ENCODE measurements at places on chromosomes 13 and 19.

DNA sequence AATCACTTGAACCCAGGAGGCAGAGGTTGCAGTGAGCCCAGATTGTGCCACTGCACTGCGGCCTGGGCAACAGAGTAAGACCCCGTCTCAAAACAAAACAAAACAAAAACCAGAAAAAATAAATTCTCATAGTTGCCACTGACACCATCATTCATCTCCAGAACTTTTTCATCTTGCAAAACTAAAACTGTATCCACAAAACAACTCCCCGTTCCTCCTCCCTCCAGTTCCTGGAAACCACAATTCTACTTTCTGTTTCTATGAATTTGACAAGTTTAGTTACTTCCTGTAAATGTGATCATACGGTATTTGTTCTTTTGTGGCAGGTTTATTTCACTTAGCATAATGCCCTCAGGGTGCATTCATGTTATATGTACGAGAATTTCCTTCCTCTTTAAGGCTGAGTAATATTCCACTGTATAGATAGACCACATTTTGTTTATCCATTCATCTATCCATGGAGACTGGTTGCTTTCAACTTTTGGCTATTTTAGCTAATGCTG is 13.2 kb upstream of the ADGRE5 start:
- no peak for DNase-seq

DNA sequence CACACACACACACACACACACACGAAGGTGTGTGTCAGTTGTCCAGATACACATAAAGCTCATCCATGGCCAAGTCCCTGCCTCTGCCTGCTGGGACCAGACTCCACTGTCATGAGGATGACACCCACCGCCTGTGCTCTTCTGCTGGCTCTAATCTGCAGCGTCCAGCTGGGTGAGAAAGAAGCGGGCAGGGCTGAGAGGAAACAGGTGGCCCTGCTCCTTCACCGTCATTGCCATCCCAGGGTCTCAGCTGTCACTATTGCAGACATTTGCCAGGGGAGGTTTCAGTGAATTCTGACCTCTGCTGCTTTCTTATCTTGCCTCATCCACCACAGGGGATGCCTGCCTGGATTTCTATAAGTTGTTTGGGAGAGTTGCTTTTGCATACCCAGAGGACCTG is 31.4 kb downstream of the SCGB2B2 start:
- no peak for DNase-seq

DNA sequence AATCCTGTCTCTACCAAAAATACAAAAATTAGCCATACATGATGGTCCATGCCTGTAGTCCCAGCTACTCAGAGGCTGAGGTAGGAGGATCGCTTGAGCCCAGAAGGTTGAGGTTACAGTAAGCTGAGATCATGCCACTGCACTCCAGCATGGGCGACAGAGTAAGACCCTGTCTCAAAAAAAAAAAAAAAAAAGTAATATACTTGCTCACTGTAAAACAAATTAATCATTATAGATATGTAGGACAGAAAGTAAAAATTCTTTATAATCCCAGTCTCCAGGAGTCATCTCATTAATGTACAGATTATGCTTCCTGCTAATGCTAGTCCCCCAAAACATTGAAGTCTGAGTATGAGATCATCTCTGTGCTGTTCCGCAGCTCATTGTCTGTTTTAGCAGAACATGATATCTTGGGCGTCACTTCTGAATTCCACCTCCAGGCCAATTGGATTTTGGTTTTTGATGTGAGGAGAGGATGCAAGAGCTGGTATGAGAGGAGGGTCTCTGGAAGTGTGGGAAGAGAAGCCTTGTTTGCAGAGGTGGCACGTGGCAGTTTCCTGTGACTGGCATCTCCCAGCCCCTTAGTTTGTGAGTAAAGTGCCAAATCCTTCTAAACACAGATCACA is 75.4 kb upstream of the NPAS1 start:
- DNase-seq, result no peak

DNA sequence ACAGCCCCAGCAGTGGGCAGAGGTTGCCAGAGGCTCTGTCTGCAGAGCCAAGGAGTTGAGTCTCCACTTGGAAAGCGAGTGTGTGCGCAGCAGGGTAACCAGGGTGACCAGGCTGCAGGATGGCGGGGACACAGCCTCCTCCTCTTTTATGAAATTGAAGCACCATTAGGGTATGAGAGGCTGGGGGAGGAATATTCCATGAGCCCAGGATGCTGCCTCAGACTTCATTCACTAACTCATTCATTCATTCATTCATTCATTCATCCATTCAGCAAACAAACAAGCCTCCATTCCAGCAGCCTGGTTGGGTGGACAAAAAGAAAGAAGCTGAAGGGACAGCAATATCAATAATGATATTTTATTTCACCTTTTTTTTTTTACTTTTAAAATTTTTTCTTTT is 6.6 kb upstream of the LMTK3 start:
- DNase-seq, result no peak

- DNase-seq, result no peak
Observed at GRCh38 chr19:51729781-51730180, 6.0 kb upstream of the HAS1 start.

DNA sequence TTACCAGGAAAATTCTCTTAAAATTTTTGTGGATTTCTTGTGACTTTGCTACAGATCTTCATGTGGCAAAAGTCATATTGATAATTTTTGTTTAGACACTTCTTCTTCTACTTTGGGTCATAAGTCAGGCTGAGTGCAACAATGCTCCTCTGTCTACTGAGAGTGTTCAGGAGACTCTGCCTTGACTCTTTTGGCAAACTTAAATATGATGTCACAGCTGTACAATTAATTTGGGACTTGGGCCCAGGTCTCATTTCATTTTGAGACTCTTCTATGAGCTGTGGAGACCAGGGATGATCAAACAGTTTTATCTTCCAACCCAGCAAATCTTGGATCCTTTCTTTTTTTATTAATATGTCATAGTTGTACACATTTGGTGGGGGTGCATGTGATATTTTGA is 19.7 kb upstream of the IPO5 start:
- no peak for DNase-seq
